HT1080 (cell line): ENCODE measurements at places on chromosomes 13 and 19. TPM values are rescaled to one million over a fixed set of nuclear protein-coding genes. Genes with fewer than 3 reads are reported as not detected.
A peak's percentile ranks its signal among the peaks of the same experiment; 100 is the strongest.

CLDN10 gene
- not detected in 2 replicates for total RNA-seq

SHD gene
- total RNA-seq = not detected in 2 replicates

PSG11 gene
- total RNA-seq = not detected in 2 replicates

ZNF714 gene
- 19.3 and 25.3 TPM in 2 replicates for total RNA-seq

FREM2 gene
- 0.07 and 0.08 TPM in 2 replicates for total RNA-seq

GRCh38 chr13:24747248-24748060 lies 16.5 kb upstream of the RNF17 start:
- no peak for DNase-seq

GRCh38 chr13:43088093-43088511 lies 64.7 kb downstream of the DNAJC15 start:
- no peak for DNase-seq

DNA sequence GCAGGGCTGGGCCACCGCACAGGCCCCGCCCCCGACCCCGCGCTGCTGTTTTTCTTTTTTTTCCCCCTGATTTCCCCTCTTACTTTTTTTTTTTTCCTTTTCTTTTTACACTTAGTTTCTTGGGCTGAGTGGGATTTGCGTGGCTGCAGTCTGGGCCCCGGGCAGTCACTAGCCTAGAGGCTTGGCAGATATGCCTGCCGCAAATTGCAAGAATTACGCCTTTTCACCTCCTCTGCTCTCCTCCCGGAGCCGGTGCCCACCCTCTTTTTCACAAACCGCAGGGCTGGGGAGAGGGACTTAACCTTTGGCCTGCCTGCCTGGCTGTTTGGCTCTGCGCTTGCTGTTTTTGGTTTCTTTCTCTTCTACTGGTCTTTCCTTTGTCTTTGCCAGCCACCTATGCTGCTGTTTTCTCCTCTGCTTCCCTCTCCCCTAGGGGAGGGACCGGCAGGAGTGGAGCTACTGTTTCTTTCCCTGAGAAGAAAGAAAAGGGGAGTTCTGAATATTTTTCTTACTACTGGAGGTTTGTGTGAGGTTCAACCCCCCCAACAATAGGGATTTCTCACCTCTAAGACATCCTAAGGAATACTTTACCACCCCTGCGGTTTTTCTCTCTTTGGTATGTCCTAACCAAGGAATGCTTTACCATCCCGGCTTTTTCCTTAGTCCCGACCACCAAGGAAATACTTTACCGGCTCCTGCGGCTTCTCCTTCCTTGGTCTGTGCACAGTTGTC lies 11.0 kb downstream of the ZNF552 start:
- DNase-seq = peak; percentile 87

GRCh38 chr13:21463424-21463823 lies 4.3 kb upstream of the ZDHHC20 start:
- DNase-seq = no peak

DNA sequence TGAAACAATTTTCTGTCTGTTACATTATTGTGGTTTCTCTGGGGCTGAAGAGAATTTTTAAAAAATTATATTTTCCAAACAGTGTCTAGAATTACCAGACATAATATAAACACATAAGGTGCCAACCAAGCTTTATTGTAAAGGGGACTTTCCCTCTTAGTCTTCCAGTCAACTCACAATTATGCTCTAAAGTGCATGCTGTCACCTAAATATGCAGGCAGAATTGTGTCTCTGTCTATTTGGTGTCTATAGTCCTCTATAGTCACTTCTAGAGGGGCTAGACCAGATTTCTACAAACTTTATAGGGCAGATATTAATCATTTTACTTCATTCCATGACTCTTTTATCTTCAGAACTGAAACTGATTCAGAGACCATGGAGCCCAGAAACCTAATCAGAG lies 12.8 kb downstream of the ZNF254 start:
- no peak for DNase-seq

DNA sequence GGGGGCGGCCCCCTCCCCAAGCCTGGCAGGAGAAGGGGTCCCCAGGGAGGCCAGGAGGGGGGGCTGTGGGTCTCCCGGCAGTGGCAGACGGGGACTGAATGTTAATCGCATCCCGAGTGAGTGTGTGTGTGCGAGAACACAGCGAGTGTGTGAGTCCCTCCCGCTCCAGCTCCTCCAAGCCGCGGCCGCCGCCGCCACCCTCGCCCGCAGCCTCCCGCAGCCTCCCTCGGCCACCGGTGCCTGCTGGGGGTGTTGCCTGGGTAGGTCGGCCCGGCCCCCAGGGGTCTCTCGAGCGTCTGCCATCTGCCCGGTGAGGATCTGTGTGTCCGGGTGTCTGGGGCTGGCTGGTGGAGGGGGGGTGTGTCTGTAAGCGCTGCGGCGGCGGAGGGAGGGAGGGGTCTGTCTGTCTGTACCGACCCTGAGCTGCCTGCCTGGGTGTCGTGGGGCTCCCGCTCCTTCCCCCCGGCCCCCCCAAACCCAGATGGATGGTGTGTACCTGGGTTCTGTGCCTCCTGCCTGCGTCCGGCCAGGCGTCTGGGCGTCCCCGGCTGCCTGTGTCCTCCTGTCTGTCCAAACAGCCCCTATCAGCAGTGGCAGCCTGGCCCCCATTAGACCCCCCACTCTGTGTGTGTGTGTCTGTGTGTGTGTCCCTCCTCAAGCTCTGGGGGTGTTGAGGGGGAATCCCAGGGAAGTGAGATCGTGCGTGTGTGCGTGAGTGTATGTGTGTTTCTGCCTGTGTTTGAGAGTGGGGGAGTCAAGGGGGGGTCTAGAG lies at the start of gene GRIN2D:
TSS of gene GRIN2D (plus strand) at position 110 of the 772 bp plus-strand sequence. CDS start 4,725 bp downstream, outside the sequence.
- DNase-seq = no peak

DNA sequence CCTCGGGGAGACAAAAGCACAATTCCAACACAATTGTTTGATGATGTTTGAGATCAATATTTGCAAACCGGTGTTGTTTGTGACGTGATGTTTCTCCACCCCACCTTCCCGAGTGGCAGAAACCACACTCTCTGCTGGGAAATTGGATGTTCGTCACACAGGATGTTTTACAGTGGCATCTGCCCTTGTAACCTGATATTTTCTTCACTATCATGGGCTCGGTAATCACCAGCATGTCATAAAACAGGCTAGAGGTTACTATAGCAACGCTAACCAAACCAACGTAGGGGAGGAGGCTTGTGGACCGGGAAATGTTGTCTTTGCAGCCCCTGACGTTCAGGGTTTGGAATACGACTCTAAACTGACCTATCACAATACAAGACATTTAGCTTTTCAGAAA lies 454.5 kb downstream of the IRS2 start:
- peak; percentile 62 for DNase-seq

- DNase-seq = peak; percentile 49
Observed at GRCh38 chr13:97369261-97369893, 64.6 kb upstream of the RAP2A start.

DNA sequence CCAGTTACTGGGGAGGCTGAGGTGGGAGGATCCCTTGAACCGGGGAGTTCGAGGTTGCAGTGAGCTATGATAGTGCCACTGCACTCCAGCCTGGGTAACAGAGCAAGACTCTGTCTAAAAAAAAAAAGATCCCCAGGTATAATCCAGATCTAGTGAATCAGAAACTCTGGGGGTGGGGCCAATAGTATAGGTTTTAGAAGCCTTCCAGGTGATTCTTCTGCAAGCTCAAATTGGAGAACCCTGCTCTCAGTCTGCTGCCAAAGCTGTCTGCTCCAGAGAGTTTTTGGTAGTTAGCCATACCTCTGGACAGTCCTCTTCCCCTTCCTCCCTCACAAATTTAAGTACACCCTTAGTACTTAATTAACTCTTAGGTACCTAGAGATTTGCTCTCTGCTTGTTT lies 28.0 kb downstream of the SERP2 start:
- no peak for DNase-seq

- peak; percentile 80 for DNase-seq
Observed at GRCh38 chr19:43316591-43317319, 36.7 kb upstream of the CD177 start.

GRCh38 chr19:22609630-22610029 lies 24.5 kb upstream of the ZNF492 start:
- DNase-seq = no peak

DNA sequence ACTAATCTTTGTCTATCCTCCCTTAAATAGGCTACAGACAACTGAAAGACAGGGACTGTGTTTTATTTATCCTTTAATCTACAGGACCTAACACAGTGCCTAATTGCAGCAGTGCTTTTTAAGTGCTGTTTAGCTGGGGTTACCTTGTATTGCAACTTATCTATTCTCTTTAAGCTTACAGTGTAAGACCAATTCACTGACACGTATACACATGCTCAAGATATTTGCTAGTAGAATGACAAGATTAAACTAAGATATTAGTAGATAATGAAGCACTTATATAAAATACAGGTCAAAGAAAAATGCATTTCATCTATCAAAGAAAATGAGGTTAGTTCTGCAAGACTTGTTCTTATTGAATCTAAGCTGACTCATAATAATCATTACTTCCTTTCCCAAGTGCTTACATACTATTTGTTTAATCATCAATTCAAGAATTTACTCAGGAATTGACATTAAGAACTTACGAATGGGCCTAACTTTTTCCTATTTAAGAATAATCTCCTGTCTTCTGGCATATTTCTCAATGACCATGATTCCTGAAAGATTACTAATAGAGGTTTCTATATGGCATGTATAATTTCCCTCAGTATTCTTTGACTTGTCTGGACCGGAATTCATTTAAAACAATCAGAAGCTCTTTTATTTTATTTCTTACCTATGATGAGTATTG lies 75.8 kb upstream of the MAB21L1 start:
- peak; percentile 39 for DNase-seq

GRCh38 chr13:79671420-79671819 lies 190.5 kb downstream of the NDFIP2 start:
- DNase-seq = no peak

DNA sequence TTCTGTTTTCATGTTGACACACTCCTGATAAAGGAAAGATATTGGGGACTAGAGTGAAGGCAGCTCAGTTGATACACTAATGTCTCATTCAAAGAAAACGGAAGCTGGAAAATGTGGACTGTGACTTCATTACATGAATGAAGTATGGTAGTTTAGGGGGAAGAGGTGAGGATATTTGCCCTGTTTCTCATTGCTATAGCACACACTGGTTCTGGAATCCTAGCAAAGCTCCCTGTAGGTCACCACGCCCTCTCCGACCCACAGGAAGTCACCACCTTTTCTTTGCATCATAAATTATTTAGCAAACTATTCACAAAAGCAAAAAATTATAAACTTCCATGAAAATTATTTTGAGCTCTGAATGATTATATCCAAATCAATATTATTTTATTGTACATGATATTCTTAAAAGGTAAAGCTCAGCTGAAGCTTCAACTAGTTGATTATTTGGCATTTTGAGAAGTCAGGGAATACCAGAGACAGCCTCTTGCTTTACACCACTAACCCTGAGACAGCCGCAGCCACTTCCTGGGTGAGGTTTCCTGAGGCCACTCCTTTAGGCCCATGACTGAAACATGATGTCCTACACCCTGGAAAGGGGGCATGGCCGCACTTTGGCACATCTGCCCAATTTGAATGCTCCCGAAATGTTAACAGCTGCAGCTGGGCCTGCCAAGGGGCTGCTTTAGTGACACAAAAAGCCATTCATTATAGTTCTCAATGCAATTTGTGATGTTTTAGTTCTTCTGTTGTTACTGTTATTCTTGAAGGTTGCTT lies 50.0 kb upstream of the WDFY2 start:
- peak; percentile 20 for DNase-seq

DNA sequence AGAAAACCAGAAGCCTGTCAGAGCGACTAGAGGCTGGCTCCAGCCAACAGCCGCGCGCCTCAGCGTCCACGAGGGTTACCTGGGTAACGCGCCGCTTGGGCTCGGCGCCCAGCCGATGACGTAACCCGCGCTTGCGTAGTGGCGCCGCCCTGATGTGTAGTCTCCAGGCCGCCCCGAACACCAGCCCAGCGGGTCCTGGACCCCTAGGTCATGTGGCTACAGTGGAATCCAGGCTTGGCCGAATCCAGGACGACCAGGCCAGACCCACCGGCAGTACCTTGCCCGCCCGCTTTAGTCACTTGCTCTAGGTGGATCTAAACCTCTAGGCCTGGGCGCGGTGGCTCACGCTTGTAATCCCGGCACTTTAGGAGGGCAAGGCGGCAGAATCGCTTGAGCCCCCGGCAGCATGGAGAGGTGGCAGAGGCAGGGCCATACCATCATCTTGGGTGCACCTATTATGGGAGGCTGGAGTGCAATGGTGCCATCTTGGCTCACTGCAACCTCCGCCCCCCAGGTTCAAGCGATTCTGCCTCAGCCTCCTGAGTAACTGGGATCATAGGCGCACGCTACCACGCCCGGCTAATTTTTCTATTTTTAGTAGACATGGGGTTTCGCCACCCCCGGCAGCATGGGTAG lies 7.2 kb upstream of the ZNF606 start:
- DNase-seq = no peak
